ENCODE measurements at places on chromosomes 3 and 15.

DNA sequence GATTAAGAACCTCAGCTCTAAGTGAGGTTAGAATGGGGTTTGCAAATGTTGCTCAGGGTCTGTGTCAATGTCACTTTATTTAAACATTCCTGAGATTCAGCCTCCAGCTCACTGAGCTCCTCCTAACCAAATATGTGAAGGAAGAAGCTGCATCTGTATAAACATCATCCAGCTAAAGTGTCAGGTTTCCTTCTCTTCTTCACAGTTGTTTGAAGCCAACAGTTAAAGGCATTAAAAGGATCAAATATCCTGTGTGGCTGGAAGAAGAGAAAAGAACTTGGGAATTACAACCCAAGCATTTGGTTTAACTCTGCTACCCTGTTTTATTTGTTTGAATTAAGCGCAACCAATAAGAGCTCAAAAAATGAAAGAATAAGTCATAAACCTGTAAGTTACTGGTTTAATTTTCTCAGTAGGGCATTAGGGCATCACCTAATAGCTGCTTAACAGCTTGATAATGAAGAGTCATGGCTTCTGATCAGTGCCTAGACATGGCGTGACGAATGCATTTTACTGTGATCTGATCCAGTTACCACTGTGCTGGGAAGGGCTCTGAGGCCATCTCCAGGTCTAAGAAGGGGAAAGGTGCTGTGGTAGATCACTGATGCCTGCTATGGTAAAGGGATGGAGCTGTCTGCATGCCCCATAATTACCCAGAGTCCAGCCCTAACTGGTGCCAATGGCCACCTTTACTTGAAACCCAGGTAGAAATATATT is 165.7 kb upstream of the TSC22D2 start:
- DNase-seq: no peak

DNA sequence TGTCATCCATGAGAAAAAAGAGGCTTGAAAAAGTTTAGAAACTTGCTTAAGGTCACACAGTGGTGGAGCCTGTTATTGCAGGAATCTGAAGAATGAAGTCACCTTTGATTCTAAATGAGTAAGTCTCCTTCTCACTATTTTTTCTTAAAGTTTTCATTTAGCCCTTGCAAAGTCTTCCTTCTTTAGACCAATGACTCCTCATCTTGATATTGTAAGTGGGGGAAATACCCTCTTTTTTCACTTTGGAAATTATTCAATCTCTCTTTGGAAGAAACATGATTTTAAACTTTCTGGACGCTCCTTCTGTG is 787 bp upstream of the SLMAP start:
- DNase-seq: no peak

- peak; percentile 44 for DNase-seq
These were observed 418.3 kb downstream of the OTOL1 start for GRCh38 chr3:161914703-161915417.

- DNase-seq: peak; percentile 82
These were observed 23.8 kb downstream of the RLBP1 start for GRCh38 chr15:89197503-89197971.

- no peak for DNase-seq
These were observed 42.9 kb downstream of the PCSK6 start for GRCh38 chr15:101446518-101447167.

DNA sequence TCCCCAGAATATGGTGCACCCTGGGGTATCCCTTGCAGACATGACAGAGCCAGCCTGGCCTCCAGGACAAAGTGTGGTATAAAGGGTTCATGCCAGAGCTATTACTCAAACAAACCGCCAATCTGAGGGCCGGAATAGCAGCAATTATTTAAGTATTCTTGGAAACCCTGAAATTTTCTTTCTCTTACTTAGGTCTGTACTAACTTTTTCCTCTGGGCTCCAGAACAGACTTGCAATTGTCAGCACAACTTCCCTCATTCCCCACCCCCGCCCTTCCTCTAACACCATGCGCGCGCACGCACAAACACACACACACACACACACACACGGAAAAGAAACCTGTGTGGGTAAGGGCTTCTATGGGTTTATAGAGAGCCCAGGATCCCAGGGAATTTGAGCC is 56.3 kb downstream of the ISG20 start:
- DNase-seq: no peak

GRCh38 chr15:80643431-80643951 is 51.6 kb upstream of the ABHD17C start:
- DNase-seq: no peak

GRCh38 chr3:100928638-100929428 is 64.4 kb downstream of the ABI3BP start:
- no peak for DNase-seq

- no peak for DNase-seq
These were observed 1.1 kb downstream of the BAHD1 start for GRCh38 chr15:40441565-40442531.

DNA sequence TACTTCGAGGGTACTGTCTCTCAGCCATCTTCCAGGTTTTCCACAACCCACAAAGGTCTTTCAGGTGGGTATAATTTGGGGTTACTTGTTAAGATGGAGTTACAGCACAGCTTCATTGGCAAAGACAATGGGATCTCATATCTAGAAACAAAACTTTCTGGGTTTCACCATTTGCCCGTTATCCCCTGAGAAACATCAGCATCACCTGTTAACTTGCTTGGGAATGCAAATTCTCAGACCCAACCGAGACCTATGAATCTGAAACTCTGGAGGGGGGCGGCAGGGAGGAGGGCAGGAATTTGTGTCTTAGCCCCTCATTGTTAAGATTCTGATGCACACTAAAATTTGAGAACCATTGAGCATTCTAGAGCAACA is 176.4 kb downstream of the TNIK start:
- DNase-seq: no peak

DNA sequence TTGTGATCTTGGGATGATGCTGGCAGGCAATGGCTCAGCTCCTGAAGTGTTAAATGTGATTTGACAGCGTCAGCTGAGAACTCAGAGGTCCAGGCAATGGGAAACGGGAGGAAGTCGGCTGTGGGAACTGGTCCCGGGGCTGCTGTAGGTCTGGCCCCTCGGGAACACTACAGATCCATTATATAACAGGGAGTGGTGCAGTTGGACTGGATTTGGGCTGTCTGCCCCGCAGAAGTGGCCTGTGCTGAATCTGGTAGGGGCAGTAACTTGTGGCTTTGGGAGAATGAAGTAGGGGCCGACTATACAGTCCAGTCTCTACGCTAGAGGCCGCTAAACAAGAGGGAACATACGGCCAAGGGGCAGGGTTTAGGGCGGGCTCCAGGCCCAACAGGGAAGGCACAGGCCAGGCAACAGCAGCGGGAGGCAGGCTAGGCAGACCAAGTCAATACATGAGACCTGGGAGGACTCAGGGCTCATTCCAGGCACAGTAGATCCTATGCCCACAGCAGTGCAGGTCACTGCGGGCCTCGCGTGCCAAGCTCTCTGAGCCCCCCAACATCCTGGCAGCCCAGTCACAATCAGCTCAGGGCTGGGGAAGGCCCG is 20.3 kb upstream of the IL16 start:
- DNase-seq: no peak

DNA sequence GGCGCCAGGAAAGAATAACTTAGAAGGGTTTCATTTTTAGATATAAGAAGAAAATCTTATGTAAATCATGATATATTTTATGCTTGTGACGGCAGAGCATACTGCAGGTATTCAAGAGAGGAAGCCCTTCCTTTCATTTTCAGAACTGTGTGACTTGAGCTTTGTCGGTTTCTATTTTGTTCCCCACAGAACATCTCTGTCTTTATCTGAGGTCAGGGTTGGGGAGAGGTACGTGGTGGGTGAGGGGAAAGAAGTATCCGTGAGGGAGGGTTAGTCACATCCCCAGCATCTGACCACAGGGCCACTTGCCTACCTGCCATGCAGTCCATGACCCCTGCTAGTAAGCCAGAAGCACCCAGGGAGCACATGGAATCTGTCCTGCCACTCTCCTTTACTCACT is 126.5 kb downstream of the DGKG start:
- DNase-seq: no peak

GRCh38 chr3:156400062-156400461 is 154.9 kb downstream of the SSR3 start:
- no peak for DNase-seq

DNA sequence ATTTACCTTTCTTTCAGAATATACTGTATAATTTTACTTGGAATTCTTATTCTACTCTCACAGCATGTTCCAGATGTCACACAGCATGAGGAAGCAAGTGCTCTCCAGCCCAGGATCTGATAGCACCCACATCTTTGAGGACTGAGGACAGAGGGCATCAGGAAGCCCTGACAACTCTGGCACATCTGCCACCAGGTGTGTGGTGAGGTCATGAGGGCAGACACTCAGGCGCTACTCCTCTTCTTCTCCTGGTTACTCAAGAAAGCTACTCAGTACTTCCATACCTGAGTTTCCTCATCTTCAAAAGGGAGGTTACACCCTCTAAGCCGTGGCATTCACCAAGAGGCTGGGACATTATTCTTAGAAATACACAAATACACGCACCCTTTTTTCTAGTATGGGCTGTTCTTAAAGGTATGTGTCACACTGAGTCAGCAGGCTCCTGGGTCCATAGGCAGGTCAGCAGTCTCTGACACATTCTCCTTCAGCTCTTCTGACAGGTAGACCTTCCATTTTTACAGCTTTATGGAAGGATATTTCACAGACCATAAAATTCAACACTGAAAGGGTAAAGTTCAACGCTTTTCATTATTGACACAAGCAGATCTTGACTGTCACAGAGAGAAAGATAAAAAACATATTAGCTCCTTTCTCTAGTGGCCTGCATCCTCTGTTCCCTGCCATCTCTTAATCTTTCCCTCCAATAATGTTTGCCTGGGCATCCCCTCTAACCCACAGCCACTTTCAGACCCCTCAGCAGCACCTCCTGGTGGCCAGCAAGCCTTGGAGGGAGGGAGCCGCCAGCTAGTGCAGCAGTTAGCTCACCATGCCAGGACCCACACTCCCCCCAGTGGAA is 103.2 kb upstream of the TJP1 start:
- no peak for DNase-seq

DNA sequence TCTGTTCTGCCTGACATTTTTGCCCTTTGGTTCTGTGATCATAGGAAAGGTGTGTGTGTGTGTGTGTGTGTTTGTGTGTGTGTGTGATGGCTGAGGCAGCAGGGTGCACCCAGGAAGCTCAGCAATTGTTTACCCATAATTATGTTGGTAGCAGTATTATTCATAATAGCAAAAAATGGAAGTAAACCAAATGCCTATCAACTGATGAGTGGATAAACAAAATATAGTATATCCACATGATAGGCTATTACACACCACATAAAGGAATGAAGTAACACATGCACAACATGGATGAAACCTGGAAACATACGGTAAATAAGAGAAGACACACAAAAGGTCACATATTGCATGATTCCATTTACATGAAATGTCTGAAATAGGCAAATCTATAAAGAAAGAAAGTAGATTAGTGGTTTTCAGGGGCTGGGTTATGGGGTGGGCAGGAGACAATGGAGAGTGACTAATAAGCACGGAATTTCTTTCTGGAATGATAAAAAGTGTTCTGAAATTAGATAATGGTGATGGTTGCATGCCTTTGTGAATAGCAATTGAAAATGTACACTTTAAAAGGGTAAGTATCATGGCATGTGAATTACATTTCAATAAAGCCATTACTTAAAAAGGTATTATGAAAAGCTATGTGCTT is 167.2 kb downstream of the POLR2M start:
- DNase-seq: no peak

GRCh38 chr3:194579091-194579606 is 54.1 kb downstream of the TMEM44 start:
- DNase-seq: no peak

GRCh38 chr3:194871864-194872668 is 186.4 kb downstream of the FAM43A start:
- no peak for DNase-seq

DNA sequence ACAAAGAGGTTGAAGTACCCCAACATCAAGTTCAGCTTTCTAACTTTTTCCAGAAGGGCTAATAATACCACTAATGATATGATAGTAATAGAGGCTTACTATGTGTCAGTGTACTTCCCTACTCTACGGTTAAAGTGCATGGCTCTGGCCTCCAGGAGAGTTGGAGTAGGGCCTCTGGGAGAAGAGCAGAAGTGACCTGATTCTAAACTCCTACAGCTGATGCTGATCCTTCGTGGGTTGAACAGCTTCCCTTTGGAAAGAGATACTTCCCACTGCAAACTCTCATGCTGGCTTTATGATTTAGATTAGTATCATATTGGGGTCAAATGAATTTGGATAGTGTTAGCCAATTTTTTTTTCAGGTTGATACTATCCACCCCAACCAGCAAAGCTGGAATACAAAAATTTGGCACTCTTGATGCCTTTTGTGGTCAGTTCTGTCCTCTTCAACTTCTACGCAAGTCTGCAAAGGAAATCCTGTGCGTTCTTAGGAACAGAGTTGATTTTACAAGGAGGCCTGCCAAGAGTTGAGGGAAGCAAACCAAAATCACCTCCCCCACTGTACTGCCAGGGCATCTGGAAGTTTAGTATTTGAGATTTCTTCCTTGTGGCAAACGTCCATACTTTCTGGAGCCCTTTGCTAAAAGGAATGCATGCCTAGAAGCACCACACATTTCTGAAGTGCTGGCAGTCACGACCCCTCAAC is 17.8 kb downstream of the TMEM212 start:
- no peak for DNase-seq

DNA sequence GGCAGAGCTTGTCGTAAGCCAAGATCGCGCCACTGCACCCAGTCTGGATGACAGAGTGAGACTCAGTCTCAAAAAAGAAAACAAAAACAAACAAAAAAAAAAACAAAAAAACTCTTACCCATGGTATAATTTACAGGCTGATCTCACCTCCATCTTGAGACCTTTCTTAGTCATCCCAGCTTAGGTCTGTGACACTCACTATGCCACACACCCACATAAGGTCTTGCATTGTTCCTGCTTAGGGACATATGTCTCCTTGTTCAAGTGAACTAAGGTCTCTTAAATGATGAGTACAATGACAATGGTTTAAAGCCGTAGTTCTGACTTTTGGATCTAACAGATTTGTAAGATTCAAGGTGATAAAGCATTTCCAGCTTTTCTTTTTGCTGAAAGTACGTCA is 360.2 kb upstream of the ARHGEF26 start:
- DNase-seq: no peak

DNA sequence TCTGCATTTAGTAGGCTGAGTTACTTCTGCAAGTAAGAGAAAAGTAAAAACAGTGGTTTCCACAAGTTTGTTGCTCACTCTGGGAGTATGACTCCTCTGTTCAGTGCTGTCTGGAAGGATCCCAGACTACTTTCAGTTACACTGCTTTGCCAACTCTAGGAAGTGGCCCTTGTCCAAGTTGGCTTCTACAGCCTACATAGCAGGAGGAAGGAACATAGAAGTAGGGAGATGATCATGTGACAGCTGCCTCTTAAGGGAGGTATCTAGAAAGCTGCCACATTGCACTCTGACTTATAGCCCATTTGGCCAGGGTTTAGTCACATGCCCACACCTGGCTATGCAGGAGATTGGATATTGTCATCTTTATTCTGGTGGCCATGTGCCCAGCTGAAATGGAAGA is 298.1 kb downstream of the NSUN3 start:
- DNase-seq: no peak

Data from anterior cingulate cortex (tissue), 58 donors.